GM23248 (cell line): ENCODE measurements at places on chromosomes 3 and 15.

DNA sequence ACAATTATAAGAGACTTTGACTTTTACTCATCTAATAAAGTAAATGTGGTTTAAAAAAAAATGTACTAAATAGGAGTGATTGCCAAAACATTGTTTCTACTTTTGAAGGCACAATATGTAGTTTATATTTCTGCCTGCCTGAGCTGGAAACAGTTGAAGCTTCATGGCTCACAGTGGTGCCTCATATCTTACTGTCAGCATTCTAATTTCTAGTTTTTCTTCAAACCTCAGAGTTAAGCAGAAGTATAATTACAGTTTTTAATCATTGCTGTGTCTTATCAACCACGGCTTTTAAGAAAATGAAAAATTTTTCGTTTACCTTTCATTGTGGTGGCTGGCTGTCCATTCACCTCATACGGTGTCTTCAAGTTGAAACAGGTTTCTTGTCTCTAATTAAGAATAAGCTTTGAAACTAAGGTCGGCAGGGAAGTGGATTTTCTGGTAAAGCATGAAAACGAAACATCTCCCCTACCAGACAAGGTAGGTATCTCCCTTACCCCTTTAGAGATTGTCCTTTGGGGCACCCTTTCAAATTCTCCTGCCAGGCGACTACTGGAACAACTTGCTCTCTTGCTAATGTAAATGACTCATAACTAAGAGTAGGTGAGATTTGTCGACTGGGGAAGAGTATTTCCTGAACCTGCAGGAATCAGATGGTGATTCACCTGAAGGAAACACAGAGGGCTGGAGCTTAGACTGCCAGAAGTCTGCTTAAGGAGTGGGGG lies at the start of gene GPR87:
Gene GPR87, minus strand, starts transcription at position 554 of the 725 bp plus-strand sequence. CDS start 16,720 bp downstream, outside the sequence.
- peak; percentile 34 for DNase-seq

DNA sequence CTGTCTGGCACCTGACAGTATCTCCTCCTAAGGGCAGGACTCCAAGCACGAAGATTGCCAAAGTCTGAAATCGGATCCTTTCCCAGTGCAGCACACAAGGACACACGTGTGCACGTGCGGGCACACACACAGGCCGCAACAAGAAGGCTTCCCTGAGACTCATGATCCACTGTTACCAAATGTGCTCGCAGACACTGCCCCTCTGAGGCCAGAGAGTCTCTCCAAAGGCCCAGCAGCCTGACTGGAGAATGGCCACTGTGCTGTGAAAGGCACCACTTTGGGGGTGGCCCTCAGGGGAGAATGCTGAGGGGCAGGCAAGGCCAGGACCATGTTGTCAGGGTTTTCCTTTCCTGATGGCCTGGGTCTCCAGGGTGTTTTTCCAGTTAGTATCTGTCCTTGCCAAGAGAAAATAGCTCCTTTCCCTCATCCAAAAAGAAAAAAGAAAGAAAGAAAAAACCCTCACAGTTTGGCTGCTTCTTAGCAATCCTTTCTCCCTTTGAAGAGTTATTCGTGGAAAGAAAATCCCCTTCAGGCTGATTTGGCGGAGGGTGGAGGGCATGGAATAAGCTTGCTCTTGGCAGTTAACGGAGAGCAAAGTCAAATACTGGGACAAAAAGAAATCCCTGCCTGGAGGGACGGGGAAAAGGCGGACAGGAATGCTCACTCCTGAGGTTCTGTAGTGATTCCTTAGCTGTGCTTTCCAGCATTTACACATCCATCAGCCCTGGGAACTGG lies 112.2 kb upstream of the ETV5 start:
- peak; percentile 8 for DNase-seq

DNA sequence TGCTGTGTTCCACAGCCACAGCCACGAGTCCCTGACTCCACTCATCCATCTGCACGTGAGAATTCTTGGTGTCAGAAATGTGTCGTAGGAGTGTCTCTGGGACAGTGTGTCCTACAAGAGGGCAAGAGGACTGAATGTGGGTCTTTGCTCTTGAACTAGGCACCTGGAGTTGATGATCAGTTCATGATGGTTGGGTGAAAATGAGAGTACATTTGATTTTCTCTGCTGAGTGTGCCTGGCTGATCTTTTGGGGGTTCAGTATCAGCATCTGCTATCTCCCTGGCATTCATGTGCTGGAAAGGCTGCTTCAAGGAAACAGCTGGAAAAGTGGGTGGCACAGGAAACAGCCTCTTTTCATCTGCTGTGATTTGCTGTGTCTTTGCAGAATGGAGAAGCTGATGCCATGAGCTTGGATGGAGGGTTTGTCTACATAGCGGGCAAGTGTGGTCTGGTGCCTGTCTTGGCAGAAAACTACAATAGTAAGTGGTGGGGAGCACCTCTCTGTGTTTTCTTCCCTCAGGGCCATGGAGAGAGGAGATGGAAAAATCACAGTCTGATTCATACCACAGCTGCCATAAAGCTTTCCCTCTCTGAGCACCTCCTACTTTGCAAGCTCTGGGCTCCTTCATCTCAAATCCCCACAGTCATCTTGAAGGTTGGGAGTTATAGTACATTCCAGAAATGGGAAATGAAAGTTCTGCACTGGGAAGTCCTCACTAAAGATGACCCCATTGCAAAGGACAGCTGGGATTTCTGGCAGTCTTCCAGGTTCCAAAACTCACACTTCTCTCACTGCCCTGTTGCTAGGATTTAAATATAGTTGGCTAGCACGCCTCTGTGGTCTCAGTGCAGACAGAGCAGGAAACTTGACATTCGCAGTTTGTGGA lies 17.8 kb downstream of the TF start:
- no peak for DNase-seq

DNA sequence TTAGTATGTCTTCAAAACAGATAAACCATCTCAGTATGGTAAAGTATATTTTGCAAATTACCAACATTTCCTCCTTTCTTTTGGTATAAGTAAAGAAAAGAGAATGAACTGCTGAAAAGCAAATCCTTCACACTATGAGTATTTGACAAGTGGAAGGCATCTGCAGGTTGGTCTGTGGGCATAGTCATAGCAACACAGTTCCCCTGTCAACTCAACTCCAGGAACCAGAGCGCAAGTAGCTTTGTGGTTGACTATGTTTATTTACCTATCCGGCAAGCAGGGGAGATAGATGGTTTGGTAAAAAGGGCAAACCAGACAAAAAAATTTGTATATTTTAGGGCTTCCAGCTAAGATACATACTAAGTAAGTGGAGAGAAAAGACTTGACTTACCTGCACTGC lies 88.3 kb upstream of the PPIB start:
- no peak for DNase-seq

GRCh38 chr3:143358155-143358792 lies 238.7 kb downstream of the CHST2 start:
- DNase-seq = no peak

DNA sequence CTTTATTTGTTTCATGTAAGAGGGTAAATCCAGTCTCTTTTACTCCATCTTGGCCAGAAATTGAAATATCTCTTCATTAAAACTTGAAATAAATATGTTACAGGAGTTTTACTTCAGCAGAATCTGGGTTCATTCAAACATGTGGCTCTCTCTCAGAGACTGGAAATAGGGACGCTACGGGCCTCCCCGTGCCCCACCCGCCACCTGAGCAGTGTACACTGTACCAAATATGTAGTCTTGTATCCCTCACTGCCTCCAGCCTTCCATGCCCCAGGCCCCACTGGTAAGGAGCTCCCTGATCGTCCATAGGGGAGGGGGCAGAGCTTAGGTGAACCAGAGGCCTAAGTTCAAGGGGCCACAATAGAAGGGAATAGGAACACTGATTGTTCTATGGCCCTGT lies 36.0 kb downstream of the RPL39L start:
- no peak for DNase-seq

DNA sequence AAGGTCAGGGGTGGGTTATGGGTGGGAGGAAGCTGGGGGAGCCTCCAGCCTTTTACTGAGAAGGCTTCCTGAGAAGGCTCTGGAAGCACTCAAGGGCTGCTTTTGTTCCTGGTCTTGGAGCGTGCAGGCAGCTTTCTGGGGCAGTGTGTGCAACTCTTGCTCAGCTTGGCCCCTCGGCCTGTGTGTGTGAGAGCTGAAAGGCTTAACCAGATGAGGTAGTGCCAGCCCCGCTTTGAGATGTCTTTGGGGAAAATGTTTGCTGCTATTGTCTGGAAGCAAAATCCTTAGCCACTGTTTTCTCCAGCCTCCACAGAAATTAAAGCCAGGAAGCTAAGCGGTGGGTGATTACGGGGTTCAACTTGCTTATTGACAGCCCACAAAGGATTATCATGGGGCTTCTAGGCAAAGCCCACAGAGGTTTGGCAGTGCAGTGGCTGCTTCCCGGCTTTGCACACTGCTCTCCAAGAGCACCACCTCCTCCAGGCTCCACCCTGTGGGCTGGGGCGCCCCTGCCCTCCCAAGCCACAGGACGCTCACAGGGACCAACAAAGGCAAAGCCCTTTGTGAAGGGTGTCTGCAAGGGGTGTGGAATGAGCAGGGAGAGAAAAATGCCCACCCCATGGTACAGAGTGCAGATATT lies 121.7 kb upstream of the TLE3 start:
- DNase-seq = no peak

- no peak for DNase-seq
These were observed 16.4 kb downstream of the NECTIN3 start for GRCh38 chr3:111087924-111088469.

DNA sequence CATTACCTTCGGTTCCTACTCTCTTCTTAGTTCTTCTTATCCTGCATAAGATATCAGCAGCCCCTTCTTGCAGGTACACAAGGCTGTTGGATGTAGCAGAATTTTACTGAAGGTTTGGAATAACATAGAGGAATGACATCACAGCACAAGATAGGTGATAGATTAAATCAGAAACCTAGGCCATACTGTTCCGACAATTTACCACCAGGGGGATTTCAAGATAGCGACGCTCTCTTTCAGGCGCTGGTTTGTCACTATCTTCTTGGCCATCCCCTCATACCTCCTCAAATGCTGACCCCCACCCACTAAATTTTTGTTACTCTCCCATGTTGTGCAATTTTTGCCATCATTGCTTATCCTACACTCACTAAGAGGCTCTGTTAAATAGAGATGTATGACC lies 3.5 kb downstream of the SIDT1 start:
- DNase-seq = no peak

GRCh38 chr3:10260211-10260701 lies 12.0 kb downstream of the TATDN2 start:
- DNase-seq = no peak

- DNase-seq = no peak
These were observed 50.9 kb upstream of the MRPL3 start for GRCh38 chr3:131553495-131554247.

GRCh38 chr3:172029425-172030098 lies 9.8 kb upstream of the FNDC3B start:
- DNase-seq = no peak

DNA sequence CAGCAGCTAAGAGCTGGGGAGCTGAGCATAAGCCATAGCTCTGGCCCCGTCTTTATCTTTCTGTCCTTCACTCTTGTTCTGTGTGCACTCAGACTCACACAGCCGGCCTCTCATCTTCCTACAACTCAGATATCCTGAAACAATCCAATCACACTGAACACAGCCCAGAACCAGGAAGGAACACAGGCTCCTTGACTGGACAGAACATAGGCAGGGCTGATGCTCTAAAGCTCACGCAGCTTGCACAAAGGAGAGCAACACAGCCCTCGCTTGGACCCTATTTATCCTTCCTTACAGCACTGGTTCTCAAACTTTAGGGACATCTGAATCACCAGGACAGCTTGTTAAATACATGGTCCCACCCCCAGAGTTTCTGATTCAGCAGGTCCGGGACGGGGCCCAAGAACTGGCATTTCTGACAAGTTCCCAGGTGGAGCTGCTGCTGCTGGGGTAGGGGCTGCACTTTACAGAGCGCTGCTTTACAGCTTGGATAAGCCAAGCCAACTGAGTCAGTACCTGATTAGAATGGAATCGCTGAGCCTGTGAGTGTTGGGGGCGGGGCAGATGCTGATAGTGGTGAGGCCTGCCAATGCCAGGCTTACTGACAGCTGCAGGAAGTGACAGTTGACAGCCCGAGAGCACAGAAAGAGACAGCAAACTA lies 65.1 kb downstream of the MRPL46 start:
- DNase-seq = peak; percentile 48

DNA sequence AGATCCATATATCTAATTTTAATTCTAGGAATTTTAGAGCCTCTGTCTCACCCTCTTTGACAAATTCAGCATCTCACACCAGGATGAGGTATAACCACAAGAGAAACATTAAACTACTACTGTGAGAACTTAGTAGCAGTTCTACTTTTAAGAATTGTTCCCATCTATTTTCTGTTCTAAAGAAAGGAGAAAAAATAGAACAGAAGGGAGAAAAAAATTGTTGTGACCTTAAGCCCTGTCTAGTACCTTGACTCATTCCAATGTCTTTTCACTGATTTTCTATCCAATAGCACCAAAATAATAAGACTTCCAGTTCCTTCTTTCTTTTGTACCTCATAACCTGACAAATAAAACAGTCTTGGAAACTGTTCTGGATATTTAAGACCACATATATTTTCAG lies 37.0 kb downstream of the FRMD5 start:
- DNase-seq = no peak

DNA sequence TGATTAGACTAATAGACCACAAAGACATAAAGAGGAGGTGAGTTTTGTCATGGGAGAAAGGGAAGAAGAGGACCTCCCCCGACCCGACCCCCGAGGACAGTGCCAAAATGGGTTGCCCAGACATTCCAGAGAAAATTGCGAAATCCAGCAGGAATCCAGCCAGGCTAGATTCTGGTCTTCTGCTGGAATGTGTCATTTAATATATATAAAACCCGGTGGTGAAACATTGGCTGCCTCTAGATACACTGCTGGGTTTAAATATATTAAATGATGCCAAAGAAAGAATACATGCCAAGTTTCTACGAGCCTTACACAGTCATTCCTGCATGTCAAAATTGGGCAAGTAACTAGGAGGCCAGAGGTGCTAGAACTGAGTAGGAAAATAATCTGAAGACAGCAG lies 45.3 kb upstream of the SPESP1 start:
- DNase-seq = peak; percentile 67

GRCh38 chr15:75966073-75966472 lies 46.2 kb downstream of the NRG4 start:
- peak; percentile 60 for DNase-seq

- no peak for DNase-seq
These were observed 7.4 kb downstream of the INTS14 start for GRCh38 chr15:65603559-65603958.

DNA sequence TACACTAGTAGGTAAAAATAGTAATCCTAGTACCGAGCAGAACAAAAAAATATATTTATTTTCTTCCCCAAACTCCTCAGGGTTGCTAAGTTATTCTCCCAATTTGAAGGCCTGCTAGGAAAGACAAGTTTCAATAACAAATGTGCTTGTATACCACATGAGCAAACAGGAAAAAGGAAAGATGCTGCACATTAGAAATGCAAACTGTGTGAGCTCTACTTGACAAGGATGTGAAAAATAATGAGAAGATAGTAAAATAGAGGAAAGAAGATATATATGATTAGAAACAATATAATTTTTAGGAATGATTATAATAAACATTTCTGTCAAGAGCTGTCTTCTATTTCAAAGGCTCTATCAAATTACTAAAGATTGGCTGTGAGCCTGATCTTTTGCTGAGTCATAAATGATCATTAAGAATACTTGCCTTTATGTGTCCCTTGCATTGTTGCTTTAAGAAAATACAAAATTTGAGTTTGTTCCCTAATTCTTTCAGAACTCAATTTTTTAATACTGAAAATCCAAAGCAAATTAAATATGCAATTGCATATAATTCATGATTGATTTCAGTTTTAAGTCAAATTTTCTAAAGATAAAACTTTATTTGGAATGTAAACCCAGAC lies 174.2 kb downstream of the NEK10 start:
- DNase-seq = peak; percentile 13
